Dermis microvascular lymphatic vessel endothelial cell (primary cell): ENCODE measurements at places on chromosomes 13 and 19.

DNA sequence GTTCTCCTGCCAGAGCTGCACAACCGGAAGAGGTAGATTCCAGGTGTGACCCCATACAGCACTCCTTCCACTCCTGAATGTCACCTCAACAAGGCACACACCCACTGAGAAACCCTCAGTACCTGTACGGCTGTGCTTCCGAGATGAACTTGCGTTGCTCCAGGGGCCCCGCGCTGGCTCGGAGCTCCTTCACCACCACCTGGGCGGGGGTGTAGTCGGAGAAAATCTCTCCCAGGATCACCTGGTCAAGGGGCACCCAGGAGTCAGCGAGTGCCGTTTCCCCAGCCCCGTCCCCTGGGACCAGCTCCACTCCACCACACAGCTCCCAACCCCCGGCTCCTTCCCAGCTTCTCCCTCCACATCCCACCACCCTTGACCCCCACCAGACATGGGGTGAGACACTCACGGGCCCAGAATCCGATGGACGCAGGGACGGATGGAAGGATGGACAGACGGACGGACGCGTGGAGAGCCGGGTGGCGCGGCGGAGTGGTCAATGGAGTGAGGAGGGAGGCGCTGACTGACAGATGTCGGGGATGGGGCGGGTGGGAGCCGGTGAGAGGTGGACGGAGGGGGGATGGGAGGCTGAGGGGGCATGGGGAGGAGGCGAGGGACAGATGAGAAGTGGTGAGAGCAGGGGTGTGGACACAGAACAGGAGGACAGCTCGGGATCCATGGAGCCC, 2.8 kb downstream of the LMTK3 start:
- DNase-seq = no peak

GRCh38 chr13:111239764-111240670, 80.4 kb upstream of the TEX29 start:
- no peak for DNase-seq

DNA sequence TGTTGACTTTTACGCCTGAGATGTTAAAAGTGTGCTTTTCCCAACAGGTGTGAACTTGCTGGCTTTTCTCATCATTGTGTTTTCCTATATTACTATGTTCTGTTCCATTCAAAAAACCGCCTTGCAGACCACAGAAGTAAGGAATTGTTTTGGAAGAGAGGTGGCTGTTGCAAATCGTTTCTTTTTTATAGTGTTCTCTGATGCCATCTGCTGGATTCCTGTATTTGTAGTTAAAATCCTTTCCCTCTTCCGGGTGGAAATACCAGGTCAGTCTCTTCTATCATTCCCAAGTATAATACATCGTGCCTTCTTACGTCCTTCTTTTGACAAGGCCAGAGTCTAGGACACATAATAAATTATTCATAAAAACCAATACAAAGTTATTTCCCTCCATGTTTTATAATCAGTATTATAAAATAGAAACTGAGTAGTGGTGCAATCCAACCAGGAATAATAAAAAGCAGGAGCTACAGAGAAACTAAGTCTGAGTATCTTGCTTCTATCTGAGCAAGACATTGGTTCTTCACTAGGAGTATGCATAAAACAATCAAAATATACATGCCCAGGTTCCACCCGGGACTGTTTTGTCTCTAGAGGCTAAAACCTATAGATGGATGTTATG, 57.9 kb downstream of the RXFP2 start:
- peak; percentile 50 for DNase-seq

GRCh38 chr19:584240-585001, 5.3 kb upstream of the HCN2 start:
- peak; percentile 51 for DNase-seq

DNA sequence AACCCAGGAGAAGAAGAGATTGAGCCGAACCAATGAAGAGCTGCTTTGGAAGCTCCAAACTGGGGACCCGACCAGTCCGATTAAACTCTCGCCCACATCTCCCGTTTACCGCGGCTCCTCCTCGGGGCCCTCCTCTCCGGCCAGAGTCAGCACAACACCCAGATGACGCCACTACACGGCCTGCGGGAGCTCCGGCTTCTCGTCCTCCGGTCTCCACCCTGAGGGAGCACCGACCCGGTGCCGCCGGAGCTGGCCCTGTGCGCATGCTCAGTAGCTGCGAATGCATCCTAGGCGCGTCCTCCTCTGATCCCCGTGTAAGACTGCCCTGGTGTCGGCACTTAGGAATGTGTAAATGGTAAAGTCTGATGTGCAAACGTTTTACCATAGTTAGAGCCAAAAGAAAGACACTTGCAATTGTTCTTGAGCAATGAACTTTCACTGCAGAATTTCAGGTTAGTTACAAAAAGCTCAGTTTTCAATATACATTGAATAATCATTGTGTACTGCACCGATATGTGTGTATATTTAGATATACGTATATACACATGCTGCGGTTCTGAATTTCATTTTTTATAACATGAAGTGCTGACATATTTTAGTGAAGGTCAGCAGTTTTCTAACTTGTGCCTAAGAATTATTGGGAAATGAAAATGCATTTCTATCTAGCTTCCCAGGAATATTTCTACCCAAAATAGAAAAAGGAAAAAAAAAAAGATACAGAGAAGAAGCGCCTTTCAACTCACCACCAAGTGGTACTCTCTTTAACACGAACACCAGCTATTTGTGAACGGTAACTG, 92.2 kb downstream of the SLC7A1 start:
- peak; percentile 29 for DNase-seq

- peak; percentile 61 for DNase-seq
Observed at GRCh38 chr13:28640861-28641599, 17.9 kb upstream of the POMP start.

DNA sequence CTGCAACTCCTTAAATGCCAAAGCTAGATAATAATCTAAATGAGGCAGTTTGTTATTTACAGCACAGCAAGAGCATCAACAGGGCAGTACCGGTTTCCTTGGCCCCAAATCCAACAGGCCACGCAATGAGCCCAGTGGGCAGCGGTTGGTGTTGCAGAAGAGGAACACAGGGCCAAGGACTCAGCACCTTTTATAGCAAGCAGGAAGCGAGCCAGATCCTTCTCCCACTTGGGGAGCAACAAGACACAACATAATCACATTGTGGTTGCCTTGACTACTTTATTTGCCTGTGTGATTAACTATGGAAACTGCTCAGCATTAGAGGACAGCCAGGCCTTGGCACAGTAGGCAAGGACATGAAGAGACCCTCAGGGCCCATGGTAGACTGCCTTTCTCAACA, 67.1 kb upstream of the HTR2A start:
- DNase-seq = no peak
